ENCODE measurements at places on chromosomes 5 and 9.

DNA sequence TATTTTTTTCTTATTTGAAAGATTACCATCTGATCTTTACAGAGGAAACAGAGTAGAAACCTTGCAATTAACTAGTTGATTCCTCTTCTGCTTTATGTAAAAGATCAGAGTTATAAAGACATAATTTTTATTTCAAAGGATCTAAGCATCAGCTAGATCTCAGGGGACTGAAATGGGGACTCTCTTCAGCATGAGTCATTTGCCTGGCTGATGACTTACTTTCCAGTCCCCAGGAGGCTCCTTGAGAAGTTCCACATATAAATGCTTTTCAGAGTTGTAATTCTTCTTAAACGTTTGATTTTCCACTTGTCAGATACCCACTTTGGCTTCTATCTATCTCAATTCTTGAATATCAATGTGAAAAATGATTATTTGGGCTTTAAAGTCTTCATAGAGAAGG is 389.4 kb downstream of the RAB3C start:
- DNase-seq, result no peak

DNA sequence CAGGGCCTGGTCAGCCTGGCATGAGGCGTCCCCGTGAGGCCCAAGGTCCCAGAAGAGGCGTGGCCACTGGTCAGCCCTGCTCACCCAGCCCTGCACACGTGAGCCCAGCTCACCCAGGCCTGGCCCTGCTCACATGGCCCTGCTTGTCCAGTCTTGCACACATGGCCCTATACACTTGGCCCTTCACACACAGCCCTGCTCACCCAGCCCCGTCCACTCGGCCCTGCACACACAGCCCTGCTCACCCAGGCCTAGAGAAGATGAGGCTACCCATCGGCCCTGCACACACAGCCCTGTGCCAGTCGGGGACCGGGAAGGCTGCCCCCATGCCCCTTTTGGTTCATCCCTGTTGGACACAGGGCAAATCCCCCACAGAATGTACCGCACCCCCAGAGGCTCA is 28.4 kb downstream of the ZDHHC11B start:
- DNase-seq, result no peak

GRCh38 chr9:108609227-108609896 is 246.4 kb downstream of the ACTL7B start:
- no peak for DNase-seq

DNA sequence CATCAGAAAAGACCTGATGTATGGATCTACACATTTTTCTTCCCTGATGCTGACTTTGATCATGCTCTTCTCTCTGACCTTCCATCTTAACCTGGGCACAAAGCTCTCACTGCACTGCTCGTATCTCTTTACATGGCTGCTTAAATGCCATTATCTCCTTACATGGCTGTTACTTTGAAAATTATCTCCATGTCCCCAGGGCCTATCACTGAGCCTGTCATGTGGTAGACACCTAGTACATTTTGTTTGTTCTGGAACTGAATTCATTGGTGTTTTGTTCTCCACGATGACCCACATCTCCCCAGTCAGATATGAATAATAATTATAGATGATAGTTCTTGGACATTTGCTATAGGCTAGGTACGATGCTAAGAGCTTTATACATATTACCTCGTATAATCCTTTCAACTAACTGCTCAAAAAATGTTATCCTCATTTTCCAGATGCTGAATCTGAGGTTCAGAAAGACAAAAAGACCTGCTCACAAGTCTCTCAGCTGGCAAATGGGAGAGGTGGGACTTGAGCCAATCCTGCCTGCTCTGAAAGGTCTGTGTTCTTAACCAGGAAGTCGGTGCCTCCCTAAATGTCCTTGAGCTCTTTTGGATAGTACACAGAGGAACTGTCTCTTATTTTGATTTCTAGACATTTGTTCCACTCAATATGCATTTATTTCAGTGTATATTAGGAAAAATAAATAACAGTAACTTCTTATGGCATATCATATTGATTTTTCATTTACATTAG is 9.8 kb upstream of the CPEB4 start:
- no peak for DNase-seq

DNA sequence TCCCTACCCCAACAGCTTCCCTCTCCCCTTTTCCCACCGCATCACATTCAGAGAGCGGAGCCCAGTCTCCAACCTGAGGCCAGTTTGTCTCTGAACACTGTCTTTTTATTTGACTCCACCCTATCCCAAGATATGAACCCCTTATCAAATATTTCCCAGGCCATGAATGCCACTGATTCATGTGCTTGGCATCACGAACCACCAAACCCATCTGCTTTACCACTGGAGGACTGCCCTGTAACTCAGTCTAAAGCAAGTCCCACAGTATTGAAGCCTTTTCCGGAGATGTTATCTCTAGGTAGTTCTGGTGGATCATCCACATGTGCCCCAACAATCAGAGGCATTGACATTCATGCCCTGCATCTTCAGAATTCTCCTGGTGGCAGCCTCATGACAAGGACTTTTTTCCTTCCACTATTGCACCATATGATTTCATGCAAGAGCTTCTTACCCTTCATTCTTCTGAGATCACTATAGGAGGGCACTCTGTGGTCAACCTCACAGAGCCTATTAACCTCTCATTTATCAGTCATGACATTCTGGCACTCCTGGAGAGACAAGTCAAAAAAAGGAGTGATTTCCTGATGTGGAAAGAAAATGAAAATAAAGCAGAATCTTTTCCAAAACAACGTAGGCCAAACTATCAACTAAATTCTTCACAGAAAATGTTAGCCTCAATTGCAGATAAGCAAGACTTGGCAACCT is 12.3 kb upstream of the SPATA31D4 start:
- DNase-seq, result peak; percentile 31

GRCh38 chr5:179209359-179210150 is 135.7 kb downstream of the ADAMTS2 start:
- no peak for DNase-seq

GRCh38 chr9:72928042-72928507 is 24.8 kb downstream of the ALDH1A1 start:
- no peak for DNase-seq
